ENCODE measurements at places on chromosomes 5 and 9. TPM values are rescaled to one million over a fixed set of nuclear protein-coding genes. Genes with fewer than 3 reads are reported as not detected.

Gene CYSRT1
- 0.49 TPM for total RNA-seq

Gene RNF183
- not detected for total RNA-seq

Gene RHOBTB3
- 0.36 TPM for total RNA-seq

Gene TRAF1
- total RNA-seq = 138 TPM

Gene AGGF1
- total RNA-seq = 26.2 TPM

Gene TAF11L10
- total RNA-seq = not detected

Measured in activated T-helper 1 cell treated with anti-CD3 and anti-CD28 coated beads, Interleukin-12 subunit alpha, Interleukin-12 subunit beta, Interleukin-2, Interleukin-4 antibody, amounts not matched to agents 30 ng/mL and 10 ng/mL and 1 ng/mL, durations not matched to agents 14 hours and 24 hours and 36 hours (primary cell).